ENCODE measurements at places on chromosomes 16 and 17.

- H3K27ac ChIP-seq = no peak overlapping the region
- no peaks in the 10 kb centered on the region for H3K4me1 ChIP-seq
- no peak for DNase-seq
- H3K4me3 ChIP-seq = no peak overlapping the region
Measured at GRCh38 chr16:9264067-9264466, 172.6 kb downstream of the HAPSTR1 start.

- H3K4me3 ChIP-seq = no peak overlapping the region
- no peaks in the 10 kb centered on the region for H3K4me1 ChIP-seq
- no peaks in the 10 kb centered on the region for H3K27me3 ChIP-seq
- no peaks in the 10 kb centered on the region for H3K36me3 ChIP-seq
Measured at GRCh38 chr16:7547736-7548135, 215.1 kb downstream of the RBFOX1 start.

DNA sequence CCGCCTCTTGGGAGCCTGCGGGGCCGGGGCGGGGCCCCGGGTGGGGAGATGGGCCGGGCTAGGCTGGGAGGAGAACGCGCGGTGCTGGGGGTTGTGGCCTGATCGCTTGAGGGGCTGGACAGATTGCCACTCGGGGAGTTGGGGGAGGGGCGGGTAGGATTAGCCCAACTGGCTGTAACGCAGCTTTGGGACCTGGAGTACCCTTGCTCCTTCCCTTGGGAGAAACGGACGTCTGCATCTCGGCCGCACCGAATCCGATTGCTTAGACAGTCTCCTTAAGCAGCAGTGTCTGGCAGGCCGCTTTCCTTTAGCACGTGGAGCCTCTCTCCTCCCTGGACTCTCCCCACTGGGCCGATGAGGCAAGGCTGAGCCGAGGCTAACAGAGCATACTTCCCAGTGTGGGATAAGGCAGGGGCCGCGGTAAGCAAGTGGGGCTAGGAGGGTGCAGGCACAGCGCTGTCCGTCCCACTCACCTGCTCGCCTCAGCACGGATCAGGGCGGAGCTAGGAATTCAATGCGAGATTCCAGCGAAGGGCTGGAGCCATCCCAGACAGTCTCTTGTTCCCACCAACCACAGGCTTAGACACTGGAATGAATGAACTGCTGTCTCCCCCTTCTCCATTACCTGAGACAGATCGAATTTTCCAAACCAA is 540 bp upstream of the ACLY start:
- H3K36me3 ChIP-seq = peaks cover 5% of the 10 kb centered on the region
- no peaks in the 10 kb centered on the region for H3K27me3 ChIP-seq
- H3K27ac ChIP-seq = peak overlapping the region; percentile 96
- H3K4me1 ChIP-seq = peaks cover 33% of the 10 kb centered on the region

DNA sequence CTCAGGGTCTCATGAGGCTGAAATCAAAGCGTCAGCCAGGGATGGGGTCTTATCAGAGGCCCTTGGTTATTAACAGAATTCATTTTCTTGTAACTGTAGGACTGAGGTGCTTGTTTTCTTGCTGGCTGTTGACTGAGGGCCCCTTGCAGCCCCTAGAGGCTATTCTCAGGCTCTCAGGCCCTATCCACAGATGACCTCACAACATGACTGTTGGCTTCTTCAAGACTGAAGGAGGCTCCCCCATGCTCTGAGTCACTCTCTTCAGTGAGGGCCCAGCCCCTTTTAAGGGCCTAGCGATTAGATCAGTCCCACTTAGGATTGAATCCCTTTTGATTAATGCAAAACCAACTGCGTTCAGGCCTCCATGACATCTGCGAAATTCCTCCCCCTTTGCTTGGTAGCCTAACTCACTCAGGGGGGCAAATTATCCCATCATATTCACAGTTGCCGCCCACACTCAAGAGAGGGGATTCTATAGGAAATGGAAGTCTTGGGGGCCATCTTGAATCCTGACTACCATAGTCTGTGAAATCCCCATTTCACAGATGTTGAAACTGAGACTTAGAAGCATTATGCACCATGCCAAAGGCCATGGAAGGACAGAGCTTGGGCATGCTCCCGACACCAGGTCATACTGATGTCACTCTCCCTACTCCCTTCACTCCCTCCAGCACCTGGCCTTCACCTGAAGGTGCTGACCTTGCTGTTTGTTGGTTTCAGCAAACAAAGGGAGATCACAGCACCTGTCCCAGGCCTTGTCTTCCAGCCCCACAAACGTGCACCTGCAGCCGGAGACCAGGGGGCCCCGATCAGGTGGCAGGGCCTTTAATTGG is 592.3 kb downstream of the MAF start:
- DNase-seq = no peak
- no peaks in the 10 kb centered on the region for H3K27me3 ChIP-seq
- no peaks in the 10 kb centered on the region for H3K36me3 ChIP-seq
- H3K4me3 ChIP-seq = no peak overlapping the region

DNA sequence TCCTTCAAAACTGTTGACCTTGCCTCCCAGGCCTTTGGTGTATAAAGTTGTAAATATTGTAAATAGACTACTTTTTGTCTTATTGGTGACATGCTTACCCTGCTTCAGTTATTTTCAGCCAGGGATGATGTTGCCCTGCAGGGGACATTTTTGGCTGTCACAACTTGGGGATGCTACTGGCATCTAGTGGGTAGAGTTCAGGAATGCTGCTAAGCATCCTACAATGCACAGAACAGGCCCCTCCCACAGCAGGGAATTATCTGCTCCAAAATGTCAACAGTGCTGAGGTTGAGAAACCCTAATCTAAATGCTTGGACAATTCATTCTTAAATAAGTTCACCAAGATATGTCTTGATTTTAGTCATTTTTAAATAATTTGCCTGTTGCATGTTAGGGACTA is 459.8 kb downstream of the PMP22 start:
- H3K27me3 ChIP-seq = peaks cover 5% of the 10 kb centered on the region
- no peak overlapping the region for H3K27ac ChIP-seq
- no peaks in the 10 kb centered on the region for H3K36me3 ChIP-seq
- H3K4me1 ChIP-seq = no peaks in the 10 kb centered on the region
- no peak for DNase-seq

DNA sequence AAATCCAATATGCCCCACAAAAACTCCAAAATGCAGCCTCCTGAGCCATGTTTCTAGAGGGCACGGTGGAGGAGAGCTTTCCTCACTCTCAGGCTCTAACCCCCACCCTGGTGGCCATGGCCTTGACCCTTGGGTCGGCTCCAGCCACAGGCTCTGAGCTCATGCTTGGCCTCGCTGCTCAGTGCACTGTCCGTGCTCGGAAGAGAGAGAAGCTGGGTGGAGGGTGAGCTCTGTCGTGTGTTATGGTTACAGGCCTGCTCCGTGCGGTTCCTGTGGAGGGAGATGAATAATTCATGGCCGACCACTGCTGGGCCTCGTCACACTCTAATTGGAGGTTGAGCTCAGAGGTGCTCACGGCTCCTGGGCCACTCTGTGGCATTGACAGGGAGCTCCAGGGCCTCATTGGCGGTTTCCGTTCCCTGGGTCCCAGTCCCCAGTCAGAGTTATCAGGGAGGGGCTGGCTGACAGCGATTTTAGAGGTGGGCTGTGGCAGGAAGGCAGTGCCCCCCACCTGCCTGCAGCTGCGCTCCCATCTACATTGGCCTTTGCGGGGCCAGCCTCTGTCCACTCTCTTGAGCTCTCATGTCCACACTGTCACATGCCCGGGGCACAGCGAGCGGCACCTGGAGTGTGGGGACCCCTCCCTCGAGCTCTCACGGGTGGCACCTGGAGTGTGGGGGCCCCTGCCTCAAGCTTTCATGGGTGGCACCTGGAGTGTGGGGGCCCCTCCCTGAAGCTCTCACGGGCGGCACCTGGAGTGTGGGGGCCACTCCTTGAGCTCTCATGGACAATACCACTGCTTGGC is 24.9 kb downstream of the ACSF3 start:
- peaks cover 68% of the 10 kb centered on the region for H3K36me3 ChIP-seq
- H3K4me3 ChIP-seq = no peak overlapping the region
- H3K27me3 ChIP-seq = no peaks in the 10 kb centered on the region

GRCh38 chr17:40346765-40347158 is 17.8 kb downstream of the GJD3 start:
- H3K27me3 ChIP-seq = no peaks in the 10 kb centered on the region
- no peak overlapping the region for H3K4me3 ChIP-seq
- H3K4me1 ChIP-seq = peaks cover 74% of the 10 kb centered on the region
- no peak for DNase-seq
- H3K36me3 ChIP-seq = peaks cover 27% of the 10 kb centered on the region

- H3K4me1 ChIP-seq = peaks cover 8% of the 10 kb centered on the region
- H3K36me3 ChIP-seq = peaks cover under 1% of the 10 kb centered on the region
- no peaks in the 10 kb centered on the region for H3K27me3 ChIP-seq
- no peak overlapping the region for H3K4me3 ChIP-seq
Measured at GRCh38 chr17:75103601-75104554, 5.9 kb upstream of the ARMC7 start.

DNA sequence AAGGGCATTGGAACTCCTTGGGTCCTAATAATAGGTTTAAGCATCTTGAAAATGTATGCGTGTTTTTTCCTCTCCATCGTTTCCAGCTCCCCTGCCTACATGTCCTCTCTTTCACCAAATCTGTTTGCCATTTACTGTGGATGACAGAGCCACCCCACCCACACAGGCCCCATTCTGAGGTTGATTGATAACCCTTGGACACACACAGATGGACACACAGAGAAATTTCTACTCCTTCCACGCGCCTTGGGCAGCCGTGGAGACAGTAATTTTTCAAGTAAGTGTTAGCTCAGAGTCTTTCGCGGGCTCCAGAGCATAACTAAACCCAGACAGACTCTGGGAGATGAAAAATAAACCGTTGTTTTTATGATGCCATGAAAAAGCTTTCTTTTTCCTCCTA is 103.3 kb upstream of the NLRP1 start:
- no peaks in the 10 kb centered on the region for H3K4me1 ChIP-seq
- no peaks in the 10 kb centered on the region for H3K36me3 ChIP-seq
- DNase-seq = no peak
- H3K27me3 ChIP-seq = no peaks in the 10 kb centered on the region

GRCh38 chr17:199806-200545 is 18.5 kb upstream of the DOC2B start:
- no peak overlapping the region for H3K4me3 ChIP-seq
- no peak for DNase-seq
- H3K36me3 ChIP-seq = no peaks in the 10 kb centered on the region
- H3K27me3 ChIP-seq = no peaks in the 10 kb centered on the region

- peaks cover 24% of the 10 kb centered on the region for H3K27me3 ChIP-seq
- DNase-seq = no peak
- H3K36me3 ChIP-seq = no peaks in the 10 kb centered on the region
Measured at GRCh38 chr17:79657861-79658810, 47.3 kb upstream of the RBFOX3 start.

All from activated CD4-positive, alpha-beta T cell treated with anti-CD3 and anti-CD28 coated beads, Interleukin-2, amount 10 ng/mL, durations not matched to agents 7 days and 5 days (primary cell).